Hair follicular keratinocyte (primary cell): ENCODE measurements at places on chromosomes 1 and 21. TPM values are rescaled to one million over a fixed set of nuclear protein-coding genes. Genes with fewer than 3 reads are reported as not detected.

The TNFRSF25 gene
- 19.6 and 33.4 TPM in 2 replicates for total RNA-seq

The TTC39A gene
- 0.78 and 3.2 TPM in 2 replicates for total RNA-seq

The SIK1 gene
- total RNA-seq: 1.3 and 5.0 TPM in 2 replicates

The HUNK gene
- 0.04 TPM in 1 of 2 replicates, not detected in the other for total RNA-seq

The OLIG2 gene
- not detected in 2 replicates for total RNA-seq

The FLAD1 gene
- 45.4 and 46.1 TPM in 2 replicates for total RNA-seq

The VWA5B1 gene
- total RNA-seq: not detected in 2 replicates
